Activated T-cell treated with anti-CD3 and anti-CD28 coated beads, Interleukin-2, amount 50 U/mL, for 1 hour (primary cell): ENCODE measurements at places on chromosomes 16 and 17.

GRCh38 chr17:67652433-67652832, 65.3 kb upstream of the NOL11 start:
- no peak for DNase-seq

- no peak for DNase-seq
Measured at GRCh38 chr16:28823291-28823872, 583 bp downstream of the ATXN2L start.

DNA sequence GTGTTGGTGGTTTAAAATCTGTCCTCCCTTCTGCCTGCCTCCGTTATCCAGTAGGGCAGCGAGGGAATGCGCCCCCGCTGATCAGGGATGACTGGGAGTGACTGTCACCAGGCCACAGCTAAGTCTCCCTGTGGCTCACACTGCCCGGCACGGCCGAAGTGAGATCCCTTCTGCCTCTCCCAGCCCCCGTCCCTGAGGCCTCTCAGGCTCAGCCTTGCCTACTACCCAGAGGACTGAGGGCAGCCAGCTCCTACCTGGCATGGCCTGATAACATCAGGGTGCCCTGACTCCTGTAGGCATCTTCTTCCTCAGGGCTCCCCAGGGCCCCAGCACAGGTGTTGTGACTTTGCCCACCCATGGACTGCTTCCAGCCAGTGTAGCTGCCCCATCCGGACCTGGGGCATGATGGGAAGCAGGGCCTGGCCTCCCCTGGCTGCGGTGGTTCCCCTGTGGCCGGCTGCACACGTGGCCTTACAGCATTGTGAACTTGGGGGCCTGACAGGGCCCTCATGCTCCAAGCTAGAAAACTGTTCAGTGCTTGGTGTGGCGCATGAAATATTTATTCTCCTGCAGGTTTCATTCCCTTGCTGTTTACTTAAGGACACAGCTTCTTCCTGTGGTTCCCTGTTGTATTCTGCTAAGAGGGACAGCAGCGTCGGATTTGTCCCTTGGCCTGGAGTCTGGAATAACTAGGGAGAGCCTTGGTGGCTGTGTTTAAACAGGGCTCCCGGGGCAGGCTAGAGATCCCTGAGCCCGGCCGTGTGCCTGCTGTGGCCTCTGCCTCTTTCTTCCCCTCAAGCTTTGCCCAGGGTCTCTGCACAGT, 30.0 kb downstream of the GINS2 start:
- DNase-seq, result no peak

DNA sequence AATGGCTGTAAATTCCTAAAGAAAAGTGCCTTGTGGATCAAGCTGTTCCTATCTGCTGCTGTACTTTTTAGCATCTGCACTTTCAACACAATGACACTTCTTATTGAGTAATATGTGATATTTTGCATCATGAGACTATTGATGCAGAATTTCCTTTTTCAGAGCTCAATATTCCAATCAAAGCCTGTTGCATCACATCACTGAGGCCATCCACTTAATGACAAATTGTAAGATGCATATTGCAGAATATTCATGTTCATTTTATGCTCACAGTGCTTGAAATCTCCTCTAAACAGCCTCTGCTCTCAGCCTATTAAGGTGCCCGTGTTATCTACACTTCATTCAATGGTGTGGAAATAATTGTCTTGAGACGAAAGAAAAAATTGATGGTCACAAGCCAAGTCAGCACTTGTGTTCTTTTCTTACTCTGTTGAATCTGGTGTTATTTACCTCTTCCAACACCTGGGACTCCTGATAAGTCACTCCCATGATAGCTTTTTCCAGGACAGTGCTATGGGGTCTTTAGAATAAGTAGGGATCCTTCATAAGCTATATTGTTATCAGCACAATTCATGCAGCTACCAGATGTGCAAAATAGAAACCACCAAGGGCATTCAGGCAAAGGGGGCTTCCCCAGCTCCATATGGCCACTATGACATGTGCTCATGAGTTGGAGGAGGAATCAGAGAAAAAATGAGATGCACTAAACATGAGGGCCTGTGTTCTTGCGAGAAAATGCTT, 9.3 kb upstream of the SKAP1 start:
- no peak for DNase-seq

DNA sequence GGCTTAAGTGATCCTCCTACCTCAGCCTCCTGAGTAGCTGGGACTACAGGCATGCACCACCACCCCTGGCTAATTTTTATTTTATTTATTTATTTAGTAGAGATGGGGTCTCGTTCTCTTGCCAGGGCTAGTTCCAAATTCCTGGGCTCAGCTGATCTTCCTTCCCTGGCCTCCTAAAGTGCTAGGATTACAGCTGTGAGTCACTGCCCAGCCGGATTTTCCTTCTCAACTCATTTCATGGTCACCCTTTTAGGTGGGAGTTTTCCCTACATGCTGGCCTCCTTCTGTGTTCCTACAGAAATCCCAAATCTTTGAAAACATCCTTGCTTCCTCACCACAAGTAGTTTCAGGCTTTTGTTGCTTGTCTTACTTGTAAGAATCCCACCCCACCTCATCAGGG, 102.1 kb upstream of the SIAH1 start:
- DNase-seq, result no peak

DNA sequence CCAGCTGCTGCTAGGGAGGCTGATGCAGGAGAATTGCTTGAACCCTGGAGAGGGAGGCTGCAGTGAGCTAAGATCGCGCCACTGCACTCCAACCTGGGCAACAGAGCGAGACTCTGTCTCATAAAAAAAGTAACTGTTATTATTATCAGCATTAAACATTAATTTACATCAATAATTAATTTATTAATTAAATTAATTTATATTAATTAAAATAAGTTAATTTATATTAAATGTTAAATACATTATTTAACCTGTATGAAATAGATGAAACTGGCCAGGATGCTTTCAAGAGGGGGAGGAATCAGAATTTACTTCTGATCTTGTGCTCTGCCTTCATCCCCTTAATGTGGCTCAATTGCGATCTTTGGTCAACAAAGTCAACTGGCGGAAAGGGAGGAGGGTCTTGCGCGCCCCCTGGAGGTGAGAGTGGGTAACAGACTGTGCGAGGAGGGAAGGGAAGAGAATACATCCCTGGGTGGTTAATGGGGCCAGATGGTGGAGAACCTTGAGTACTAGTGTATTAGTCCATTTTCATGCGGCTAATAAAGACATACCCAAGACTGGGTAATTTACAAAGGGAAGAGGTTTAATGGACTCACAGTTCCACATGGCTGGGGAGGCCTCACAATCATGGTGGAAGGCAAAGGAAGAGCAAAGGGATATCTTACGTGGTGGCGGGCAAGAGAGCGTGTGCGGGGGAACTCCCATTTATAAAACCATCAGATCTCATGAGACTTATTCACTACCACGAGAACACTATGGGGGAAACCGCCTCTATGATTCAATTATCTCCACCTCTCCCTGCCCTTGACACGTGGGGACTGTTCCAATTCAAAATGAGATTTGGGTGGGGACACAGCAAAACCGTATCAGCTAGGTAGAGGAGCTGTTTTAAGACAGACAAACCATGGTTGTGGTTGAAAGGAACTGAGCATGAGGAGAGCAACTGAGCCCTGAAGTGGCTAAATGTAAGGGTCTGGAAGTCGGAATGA, 15.7 kb upstream of the CPPED1 start:
- peak; percentile 75 for DNase-seq

- DNase-seq, result peak; percentile 63
Measured at GRCh38 chr16:22188595-22189442, 17.3 kb upstream of the EEF2K start.

GRCh38 chr17:17120701-17121100, 78.4 kb downstream of the MPRIP start:
- DNase-seq, result no peak

GRCh38 chr16:73054125-73054484, 6.2 kb upstream of the ZFHX3 start:
- DNase-seq, result no peak

GRCh38 chr16:88783391-88784073, 1.5 kb downstream of the PIEZO1 start:
- no peak for DNase-seq

GRCh38 chr16:14641926-14642325, 9.2 kb downstream of the BFAR start:
- DNase-seq, result no peak

GRCh38 chr17:80485846-80486245, 9.4 kb upstream of the NPTX1 start:
- no peak for DNase-seq

- peak; percentile 43 for DNase-seq
Measured at GRCh38 chr17:42673885-42674754, 2.7 kb downstream of the PLEKHH3 start.

- no peak for DNase-seq
Measured at GRCh38 chr17:45790296-45790922, 6.3 kb downstream of the CRHR1 start.

DNA sequence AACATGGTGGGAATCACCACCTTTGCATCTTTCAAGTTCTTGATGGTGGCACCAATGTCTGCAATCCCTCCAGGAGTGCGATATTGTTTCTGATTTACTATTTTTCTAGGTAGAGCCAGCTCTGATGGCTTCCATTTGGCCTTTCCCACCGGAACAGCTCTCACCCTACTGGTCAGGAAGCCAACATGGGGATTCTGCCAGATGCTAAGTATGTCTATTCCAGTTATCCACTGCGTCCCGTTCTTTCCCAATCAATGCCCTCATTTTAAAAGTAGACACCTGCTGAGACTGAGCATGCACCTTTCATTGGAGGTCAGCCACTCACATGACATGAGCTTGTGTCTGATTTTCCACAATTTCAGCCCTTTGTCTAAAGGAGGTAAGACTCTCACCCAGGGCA, 23.5 kb downstream of the ZZEF1 start:
- no peak for DNase-seq

DNA sequence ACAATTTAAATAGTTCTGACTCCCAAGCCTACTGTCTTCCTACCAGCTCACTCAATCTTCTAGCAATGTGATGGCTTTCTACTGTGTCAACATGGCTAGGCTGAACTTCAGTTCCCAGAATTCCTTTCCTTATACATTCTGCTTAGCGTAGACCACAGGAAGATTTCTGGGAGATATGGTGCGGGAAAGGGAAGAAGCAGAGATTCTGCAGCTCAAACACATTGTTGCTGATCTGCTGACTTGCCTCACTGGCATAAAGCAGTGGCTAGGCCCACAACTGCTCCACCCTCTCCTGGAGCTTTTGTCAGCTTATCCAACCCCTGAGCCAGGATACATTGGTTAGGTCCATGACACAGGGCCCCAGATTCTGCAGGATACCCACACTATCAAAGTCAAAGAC, 58.8 kb downstream of the GAS7 start:
- DNase-seq, result no peak

DNA sequence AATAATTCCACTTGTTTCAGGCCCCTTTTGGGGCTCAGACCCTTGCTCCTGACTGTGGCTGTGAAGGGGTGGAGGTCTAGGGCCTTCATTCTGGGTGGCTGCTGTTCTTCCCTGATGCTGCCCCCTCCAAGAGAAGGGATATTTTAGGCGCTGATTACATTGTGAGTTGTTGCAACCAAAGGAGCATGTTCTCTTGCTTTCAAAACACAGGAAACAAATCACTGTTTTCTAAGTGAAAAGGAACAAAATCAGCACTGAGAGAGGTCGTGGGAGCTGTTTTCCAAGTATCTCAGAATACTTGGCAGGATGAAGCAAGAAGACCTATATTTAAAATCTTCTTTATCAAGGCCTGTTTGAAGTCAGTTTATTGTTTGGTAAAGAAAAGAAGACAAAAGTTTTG, 25.3 kb upstream of the SEC14L1 start:
- no peak for DNase-seq

DNA sequence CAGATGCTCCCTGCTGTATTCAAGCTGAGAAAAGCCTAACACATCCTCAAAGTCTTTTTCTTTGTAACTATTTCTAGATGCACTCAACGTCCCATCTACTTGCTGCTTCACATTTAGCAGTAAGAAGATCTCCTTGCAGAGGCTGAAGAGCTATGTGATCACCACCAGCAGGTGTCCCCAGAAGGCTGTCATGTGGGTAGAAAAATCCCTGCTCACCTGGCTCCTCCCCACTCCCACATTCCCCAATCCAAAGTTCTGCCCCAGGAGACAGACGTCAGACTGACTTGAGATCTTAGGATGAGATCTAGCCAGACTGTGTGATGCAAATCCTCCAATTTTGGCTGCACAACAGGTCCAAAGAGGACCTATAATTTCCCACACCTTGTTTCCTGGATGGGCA, 1.1 kb downstream of the CCL13 start:
- no peak for DNase-seq

GRCh38 chr17:8740486-8740885, 4.2 kb downstream of the CCDC42 start:
- DNase-seq, result peak; percentile 65

DNA sequence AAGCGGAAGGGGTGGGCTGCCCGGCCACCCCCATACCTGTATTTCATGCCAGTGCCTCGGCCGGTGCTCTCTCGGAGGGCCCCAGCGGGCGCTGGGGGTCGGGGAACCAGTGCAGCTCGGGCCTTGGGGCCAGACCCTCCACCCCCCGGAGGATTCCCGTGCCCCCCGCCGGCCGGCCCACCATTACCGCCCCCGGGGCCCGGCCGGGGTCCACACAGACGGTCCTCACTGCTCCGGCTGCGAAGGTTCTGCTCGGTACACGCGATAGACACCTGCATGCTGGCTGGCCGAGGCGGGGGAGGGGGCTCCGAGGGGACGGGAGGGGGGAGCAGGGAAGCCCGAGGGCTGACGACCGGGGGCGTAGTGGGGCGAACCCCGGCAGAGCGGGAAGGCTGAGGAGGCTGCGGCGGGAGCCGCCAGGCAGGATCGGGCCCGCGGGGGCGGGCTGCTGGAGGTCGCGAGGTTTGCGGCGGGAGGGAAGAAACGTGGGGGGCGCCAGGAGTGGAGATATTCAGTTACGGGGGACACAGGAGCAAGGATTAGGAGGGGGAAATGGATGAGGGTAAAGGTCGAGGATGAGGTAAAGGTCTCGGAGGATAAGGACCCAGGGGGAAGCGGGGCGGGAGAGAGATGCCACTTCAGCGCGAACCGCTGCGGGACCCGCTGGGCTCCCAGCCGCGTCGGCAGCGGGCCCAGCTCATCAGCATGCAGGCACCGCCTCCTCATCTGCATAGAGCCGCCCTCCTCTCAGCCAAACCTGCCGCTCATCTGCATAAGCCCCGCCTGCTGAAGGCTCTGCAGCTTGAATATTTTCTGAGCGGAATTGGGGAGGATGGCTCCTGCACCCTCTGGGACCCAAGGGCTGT, at the start of gene KCNAB3:
Gene KCNAB3, minus strand, starts transcription at position 699 of the 866 bp plus-strand sequence. Its CDS starts 421 bp downstream, at position 278.
- DNase-seq, result peak; percentile 61

- DNase-seq, result no peak
Measured at GRCh38 chr16:78761427-78761826, 662.0 kb downstream of the WWOX start.
